ENCODE measurements at places on chromosomes 13 and 19. TPM values are rescaled to one million over a fixed set of nuclear protein-coding genes. Genes with fewer than 3 reads are reported as not detected.

KLK15 gene
- total RNA-seq: not detected

FSD1 gene
- total RNA-seq: not detected

KCNC3 gene
- total RNA-seq: 2.0 TPM

OXGR1 gene
- total RNA-seq: 2.4 TPM

ZNF837 gene
- total RNA-seq: 1.3 TPM

SNRPD2 gene
- total RNA-seq: 158 TPM

GPR18 gene
- 0.28 TPM for total RNA-seq

LILRA1 gene
- total RNA-seq: 0.47 TPM

FPR3 gene
- 1.4 TPM for total RNA-seq

LIM2 gene
- total RNA-seq: not detected

PRR20D gene
- total RNA-seq: not detected

LYPD3 gene
- 0.90 TPM for total RNA-seq

OR7C1 gene
- total RNA-seq: not detected

SELENOV gene
- total RNA-seq: not detected

BEST2 gene
- total RNA-seq: not detected

SH2D3A gene
- total RNA-seq: not detected

POU2F2 gene
- total RNA-seq: 0.83 TPM

TTC9B gene
- total RNA-seq: not detected

SYNGR4 gene
- total RNA-seq: not detected

PLIN5 gene
- 21.4 TPM for total RNA-seq

FUT1 gene
- 3.1 TPM for total RNA-seq
